CD4-positive, alpha-beta T cell treated with Interleukin-4 for 4 hours (primary cell): ENCODE measurements at places on chromosomes 7 and 10.

- no peak for DNase-seq
Observed at GRCh38 chr7:44106311-44107065, 2.3 kb downstream of the AEBP1 start.

DNA sequence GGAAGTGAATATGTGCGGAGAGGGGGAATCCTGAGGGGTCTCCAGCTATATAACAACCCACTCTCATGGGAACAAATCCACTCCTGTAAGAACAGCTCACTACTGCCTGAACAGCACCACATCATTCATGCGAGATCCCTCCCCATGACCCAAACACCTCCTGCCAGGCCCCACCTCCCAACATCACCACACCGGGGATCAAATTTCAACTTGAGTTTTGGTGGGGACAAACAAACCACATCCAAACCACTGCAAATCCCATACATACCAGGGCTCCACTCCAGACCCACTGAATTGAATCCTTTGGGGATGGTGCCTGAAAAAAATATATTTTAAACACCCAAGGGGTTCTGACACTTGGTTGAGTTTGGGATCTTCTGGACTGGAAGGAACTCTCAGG, 181.5 kb upstream of the PLXNA4 start:
- DNase-seq, result no peak

GRCh38 chr10:115867305-115867704, 405.7 kb downstream of the GFRA1 start:
- DNase-seq, result no peak

GRCh38 chr10:117152668-117153067, 14.6 kb upstream of the VAX1 start:
- DNase-seq, result no peak

- DNase-seq, result no peak
Observed at GRCh38 chr7:26165950-26166683, 14.1 kb downstream of the NFE2L3 start.

GRCh38 chr7:11474902-11475585, 357.0 kb downstream of the THSD7A start:
- DNase-seq, result no peak

- no peak for DNase-seq
Observed at GRCh38 chr7:131554880-131555516, 1.4 kb downstream of the PODXL start.

GRCh38 chr10:62462461-62462860, 88.3 kb downstream of the ZNF365 start:
- DNase-seq, result no peak

GRCh38 chr10:62059217-62059920, 157.9 kb downstream of the ARID5B start:
- DNase-seq, result no peak

DNA sequence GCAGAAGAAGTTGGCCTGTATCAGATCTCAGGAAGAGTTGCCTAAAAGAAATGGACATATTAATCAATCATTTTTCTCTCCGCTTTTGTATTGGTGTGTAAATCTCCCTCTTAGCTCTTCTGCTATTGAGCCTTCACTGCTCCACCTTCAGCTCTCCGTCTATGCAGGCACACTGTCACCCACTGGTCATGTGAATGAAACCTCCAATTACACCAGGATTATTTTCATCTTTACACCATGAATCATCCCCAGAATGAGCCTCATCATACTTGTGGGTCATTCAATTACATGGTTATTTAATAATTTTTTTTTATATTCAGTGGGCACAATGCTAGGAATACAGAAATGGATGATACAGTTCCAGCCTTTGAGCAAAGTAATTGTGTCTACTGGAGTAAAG, 92.6 kb downstream of the LRRC4 start:
- no peak for DNase-seq
